ENCODE measurements at places on chromosomes 3 and 15.

- DNase-seq = no peak
Observed at GRCh38 chr3:181690769-181691168, 21.0 kb upstream of the SOX2 start.

GRCh38 chr3:168823466-168823865, 727.7 kb upstream of the GOLIM4 start:
- no peak for DNase-seq

DNA sequence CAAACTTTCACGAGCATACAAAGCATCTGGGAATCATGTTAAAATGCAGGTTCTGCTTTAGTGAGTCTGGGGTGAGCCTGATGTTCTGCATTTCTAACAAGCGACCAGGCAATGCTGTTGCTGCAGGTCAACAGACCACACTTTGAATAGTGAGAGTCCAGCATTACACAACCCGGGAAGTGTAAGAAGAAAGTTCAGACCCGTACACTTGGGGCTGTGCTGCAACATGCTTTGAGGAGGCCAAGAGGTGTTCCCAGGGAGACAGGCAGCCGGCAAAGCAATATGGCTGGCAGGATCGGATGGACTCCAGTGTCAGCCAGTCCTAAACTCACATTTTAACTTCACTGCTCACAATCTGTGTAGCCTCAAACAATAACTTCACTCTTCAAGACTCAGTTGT, 134.2 kb downstream of the LIPC start:
- DNase-seq = no peak

DNA sequence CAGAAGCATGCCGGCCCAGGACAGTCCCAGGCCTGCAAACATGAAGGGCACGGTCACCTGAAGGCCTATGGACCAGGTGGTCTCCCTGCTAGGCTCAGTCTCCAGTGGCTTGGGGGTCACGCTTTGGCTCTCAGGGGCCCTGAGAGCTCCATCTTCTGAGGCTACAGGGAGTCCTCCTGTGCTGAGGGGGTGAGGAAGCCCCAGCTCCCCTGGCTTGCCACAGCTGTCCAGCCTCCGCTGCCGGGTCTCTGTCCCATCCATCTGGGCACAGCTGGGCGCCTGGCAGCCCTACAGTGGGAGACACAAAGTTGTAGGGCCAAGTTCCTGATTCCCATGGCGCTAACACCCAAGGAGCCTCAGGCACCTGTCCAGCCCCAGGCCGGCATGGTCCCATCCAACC, 16.0 kb downstream of the SLC41A3 start:
- DNase-seq = no peak

- no peak for DNase-seq
Observed at GRCh38 chr15:85361323-85361722, 19.1 kb upstream of the AKAP13 start.

DNA sequence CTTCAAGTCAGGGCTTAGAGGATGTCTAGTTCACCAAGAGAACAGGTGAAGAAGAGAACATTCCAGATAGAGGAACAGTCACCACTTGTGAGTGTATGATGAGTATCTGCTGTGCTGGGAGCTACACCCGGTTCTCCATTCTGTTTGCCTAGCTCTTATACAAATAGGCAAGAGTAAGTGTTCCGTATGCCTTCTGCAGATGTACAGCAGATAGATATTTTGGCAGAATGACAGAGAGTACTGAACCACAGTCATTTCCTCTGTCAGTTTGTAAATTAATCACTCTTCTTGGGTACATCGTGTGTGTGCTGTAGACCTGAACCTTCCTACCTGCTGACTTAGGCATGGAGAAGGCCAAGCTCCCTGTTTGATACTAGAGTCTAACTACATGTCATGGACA, 108.3 kb upstream of the CTDSPL start:
- DNase-seq = no peak

DNA sequence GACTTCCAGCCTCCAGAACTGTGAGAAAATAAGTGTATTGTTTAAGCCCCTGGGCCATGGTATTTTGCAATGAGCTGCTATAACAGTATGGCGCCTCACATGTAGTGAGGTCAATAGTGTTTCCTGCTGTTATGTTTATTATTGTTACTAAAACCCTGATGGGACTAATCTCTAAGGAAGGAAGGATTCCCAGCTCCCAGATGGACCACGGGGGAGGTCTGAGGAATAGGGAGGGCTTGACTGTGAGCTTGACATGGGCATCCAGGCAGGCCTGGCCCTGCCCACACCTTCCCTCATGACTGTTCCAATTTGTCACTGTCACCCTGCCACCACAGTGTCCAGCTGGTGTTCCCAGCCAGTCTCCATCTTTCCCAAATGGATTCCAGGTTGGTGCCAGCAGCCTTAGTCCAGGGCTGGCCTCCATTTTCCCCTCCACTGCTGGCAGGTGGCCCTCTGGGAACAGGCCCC, 14.5 kb upstream of the SLC41A3 start:
- peak; percentile 41 for DNase-seq

- peak; percentile 38 for DNase-seq
Observed at GRCh38 chr3:125374501-125374995, 577 bp downstream of the ZNF148 start.

GRCh38 chr3:57605683-57606082, 8.5 kb upstream of the ARF4 start:
- no peak for DNase-seq

DNA sequence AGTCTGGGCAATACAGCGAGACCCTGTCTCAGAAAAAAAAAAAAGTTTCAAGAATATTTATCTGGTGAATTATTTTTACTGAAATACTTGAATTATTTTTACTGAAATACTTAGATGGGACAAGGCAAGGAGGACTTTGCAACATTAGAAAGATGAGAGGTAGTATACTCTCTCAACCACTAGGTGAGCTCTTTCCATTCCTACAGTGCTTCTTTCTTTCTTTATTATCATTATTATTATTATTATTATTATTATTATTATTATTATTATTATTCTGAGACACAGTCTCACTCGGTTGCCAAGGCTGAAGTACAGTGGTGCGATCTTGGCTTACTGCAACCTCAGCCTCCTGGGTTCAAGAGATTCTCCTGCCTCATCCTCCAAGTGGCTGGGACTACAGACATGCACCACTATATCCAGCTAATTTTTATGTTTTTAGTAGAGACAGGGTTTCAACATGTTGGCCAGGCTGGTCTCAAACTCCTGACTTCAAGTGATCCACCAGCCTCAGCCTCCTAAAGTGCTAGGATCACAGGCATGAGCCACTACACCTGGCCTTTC, 468.8 kb downstream of the MAGI1 start:
- no peak for DNase-seq

DNA sequence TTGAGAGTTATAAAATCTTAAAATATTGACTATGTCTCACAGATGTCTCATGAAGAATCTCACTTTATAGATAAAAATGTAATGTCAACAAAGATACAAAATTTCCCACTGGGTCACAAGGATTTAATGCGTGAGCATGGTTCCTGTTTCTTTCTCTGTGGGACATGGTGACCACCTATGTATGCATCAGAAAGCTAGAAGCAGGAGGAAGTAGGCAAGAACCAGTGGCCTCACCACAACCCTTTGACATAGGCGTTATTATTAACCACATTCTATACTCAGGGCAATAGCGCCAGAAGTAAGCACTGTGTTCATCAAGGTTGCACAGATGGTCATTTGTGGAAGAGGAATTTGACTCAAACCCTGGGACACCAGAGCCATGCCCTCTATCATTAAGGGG, 11.7 kb upstream of the ADAMTS17 start:
- DNase-seq = no peak

- DNase-seq = no peak
Observed at GRCh38 chr15:51263726-51264125, 74.7 kb downstream of the CYP19A1 start.

GRCh38 chr3:186209810-186210752, 101.2 kb upstream of the ETV5 start:
- DNase-seq = peak; percentile 72

- DNase-seq = no peak
Observed at GRCh38 chr3:48215876-48216275, 7.4 kb upstream of the CAMP start.

- peak; percentile 37 for DNase-seq
Observed at GRCh38 chr15:63221346-63221745, 31.9 kb downstream of the RAB8B start.
